ENCODE measurements at places on chromosomes 3 and 15.

GRCh38 chr3:189622629-189623028 is 8.6 kb upstream of the TP63 start:
- DNase-seq = no peak

DNA sequence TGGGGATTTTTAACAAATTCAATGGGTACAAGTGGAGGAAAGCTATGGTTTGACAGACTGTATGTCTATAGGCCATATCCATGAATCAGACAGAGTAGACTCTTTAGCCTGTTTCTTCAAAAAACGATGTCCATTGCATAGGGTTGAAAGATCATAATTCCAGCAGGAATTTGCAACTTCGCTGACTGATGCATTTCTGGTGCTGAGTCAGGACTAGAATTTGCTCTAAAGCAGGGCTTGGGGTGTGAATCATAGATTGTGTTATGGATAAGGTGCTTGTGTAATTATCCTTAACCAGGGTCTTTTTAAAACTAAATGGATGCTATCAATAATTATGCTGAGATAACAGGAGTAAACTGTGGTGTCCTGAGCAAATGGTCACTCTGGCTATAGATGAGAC is 200.4 kb upstream of the TBC1D5 start:
- DNase-seq = no peak

DNA sequence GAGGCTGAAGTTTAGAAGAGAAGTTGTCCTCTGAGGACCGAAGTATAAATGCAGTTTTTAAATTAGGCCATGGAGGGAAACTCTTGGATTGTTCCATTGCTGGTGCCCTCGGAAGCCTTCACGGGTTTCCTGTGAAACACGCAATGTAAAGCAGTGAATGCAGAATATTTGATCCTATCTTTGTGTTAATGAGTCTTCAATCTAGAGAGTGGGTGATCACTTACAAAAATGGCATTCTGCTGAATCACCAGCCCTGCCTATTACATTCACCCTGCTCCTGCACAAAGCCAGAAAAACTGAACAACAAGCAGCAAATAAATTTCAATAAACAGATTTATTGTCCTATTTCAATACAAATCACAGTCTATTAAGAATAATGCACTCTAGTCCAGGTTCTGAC is 1063.9 kb downstream of the FHIT start:
- no peak for DNase-seq

DNA sequence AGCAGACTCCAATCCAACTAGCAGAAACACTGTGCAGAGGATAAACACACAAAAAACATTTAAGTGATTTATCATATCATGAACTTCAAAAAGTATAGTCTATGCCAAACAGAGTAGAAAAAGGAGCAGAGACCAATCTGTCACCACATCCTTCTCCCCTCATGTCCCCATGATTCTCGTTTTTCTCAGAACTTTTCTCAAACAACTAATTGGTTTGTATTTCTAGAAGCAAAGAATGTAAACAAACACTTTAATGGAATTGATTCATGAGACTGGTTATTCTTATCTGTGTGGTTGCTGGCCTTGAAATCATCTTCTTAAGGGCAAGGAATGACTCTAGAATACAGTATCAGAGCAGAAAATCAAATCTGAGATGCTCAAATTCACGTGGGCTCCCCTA is 294.2 kb upstream of the THBS1 start:
- DNase-seq = no peak

DNA sequence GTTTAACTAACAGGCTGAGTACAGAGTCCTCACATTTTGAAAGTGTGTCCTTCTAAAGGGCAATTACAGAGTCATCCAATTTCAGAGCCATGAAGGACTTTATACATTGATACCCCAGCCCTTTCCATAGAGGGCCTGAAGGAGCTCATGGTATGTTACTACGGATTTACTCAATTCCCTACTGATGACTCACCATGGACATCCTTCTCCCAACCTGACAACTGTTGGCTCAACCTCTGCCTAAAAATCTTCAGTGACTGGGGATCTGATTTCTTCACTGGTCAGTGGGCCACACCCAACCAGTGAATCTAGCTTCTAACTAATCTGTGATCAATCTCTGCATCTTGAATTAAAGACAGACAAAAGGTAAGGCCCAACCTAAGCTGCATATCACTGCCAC is 963.4 kb upstream of the CFAP20DC start:
- no peak for DNase-seq

DNA sequence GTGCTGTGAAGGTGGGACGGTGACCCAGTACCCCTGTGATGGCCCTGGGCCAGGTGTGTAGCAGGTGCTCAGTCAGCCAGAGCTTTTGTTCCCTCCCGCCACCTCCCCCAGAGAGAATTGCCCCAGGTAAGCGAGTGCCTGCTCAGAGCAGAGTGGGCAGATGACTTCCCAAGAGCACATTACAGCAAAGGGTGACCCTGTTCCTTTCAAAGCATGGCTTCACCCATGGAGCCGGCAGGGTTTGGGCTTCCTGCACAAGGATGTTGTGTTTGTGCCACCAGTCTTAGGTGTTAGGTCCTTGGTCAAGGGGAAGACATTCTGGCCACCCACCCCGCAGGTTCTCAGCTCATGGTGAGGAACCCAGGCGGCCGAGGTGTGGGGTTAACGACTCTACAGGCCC is 30.7 kb downstream of the SLC6A6 start:
- DNase-seq = no peak

- no peak for DNase-seq
Observed at GRCh38 chr3:117016378-117016777, 306.8 kb downstream of the TUSC7 start.

DNA sequence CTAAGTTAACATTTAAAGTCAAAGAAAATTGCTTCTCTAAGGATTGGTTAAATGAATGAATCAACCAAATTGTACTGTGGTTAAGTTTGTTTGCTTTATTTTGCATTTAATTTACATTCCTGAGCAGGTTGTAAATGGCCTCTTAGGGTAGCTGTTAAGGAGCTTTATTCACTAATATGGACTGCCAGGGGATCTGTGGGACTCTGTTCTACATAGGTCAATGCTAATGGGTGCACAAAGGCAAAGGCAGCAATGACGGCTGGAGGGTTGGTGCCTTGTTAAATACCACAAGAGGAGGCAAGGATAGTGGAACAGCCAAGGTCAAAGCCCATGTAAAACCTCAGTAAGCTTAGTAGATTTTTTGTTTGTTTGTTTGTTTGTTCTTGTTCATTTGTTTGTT is 89.3 kb upstream of the P2RY1 start:
- DNase-seq = no peak

DNA sequence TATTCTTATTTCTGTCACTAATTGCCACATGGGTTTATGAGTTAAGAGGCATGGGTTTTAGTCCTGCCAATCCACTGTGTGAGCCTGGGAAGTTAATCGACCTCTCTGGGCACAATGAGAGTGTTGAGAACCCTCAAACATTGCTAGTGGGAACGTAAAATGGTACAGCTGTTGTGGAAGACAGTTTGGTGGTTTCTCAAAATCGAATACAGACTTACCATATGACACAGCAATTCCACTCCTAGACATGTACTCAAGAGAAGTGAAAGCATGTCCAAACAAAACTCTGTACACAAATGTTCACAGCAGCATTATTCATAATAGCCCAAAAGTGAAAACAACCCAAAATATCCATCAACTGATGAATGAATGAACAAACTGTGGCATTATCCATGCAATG is 5.7 kb upstream of the GNB5 start:
- no peak for DNase-seq

DNA sequence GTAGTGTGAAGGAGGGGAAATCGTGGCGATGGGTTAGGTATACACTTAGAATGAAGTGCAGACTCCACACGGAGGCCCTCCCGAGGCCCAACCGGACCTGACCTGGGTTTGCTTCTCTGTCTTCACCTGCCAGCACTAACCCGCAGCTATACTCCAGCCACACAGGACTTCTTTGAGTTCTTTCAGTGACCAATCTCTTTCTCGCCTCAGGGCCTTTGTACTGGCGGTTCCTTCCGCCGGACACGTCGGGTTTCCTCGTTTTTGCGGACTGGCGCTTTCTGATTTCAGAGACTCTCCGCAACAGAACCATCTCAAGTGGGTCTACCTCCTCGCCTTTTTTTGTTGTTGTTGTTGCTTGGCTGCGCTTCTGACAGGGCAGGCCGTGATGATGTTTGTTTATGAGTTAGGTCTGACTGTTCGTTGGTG is at the start of gene NEIL1:
Gene NEIL1, plus strand, starts transcription at position 244 of the 426 bp plus-strand sequence. CDS start 1,867 bp downstream, outside the sequence.
- DNase-seq = peak; percentile 8

GRCh38 chr15:99226802-99227201 is 22.6 kb downstream of the TTC23 start:
- DNase-seq = no peak

- DNase-seq = no peak
Observed at GRCh38 chr3:186385856-186386602, 24.0 kb upstream of the DGKG start.

GRCh38 chr15:91374336-91374735 is 274.3 kb downstream of the SV2B start:
- no peak for DNase-seq

DNA sequence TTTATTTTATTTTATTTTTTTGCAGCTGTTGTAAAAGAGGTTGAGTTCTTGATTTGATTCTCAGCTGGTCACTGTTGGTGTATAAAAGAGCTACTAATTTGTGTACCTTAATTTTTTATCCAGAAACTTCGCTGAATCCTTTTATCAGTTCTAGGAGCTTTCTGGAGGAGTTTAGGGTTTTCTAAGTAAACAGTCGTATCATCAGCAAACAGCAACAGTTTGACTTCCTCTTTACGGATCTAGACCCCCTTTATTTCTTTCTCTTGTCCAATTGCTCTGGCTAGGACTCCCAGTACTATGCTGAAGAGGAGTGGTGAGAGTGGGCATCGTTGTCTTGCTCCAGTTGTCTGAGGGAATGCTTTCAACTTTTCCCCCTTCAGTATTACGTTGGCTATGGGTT is 165.8 kb upstream of the KCNMB2 start:
- DNase-seq = no peak
